ENCODE measurements at places on chromosomes 12 and 14.

- DNase-seq, result no peak
Measured at GRCh38 chr12:132948146-132949066, 7.7 kb downstream of the ZNF605 start.

DNA sequence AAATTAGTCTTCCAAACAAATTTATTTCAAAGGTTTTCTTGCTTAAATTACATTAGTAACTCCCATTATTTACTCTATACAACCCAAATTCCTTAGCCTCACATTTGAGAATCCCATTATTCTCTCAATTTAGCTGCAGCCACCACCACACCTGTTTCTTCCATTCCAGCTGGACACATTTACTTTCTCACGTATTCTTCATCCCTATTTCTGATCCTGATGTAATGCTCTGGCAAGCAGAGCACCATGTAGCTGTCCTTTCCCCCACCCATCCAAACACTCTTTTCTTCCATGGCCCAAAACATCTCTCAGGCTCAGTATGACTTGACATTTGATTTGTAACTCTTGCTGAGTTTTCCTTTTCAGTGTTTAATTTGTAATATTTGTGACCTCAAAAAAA, 240.2 kb upstream of the CLEC14A start:
- DNase-seq, result no peak

DNA sequence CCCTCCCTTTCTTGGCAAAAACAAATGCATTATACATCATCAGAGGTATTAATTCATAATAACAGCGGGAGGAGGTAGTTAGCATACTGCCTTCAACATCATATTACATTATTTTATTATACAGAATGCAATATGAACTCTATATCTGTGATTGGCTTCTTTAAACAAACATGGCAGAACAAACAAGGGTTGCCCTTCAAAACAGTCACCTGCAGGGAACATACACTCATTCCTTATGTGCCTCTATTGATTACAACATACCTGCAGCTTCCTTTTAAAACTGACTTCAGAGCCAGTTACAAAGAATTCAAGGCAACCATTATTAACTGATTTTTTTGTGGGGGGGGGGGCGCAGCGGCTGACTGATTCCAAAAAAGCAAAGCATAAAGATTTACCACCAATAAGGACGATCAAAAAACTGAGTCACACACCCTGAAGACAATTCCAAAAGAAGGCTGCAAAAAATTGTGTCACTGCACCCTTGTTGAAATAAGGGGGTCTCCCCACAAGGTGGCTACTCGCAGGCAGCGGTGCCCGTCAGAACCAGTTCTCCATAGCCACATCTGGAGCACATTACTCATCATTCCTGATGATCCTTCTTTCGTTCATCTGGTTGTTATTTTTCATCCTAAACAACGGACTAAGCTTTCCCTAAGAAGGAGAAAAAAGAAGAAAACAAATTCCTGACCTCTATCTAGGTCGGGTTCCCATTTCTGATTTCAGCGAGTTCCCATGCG, 51.8 kb downstream of the SMUG1 start:
- DNase-seq, result no peak

DNA sequence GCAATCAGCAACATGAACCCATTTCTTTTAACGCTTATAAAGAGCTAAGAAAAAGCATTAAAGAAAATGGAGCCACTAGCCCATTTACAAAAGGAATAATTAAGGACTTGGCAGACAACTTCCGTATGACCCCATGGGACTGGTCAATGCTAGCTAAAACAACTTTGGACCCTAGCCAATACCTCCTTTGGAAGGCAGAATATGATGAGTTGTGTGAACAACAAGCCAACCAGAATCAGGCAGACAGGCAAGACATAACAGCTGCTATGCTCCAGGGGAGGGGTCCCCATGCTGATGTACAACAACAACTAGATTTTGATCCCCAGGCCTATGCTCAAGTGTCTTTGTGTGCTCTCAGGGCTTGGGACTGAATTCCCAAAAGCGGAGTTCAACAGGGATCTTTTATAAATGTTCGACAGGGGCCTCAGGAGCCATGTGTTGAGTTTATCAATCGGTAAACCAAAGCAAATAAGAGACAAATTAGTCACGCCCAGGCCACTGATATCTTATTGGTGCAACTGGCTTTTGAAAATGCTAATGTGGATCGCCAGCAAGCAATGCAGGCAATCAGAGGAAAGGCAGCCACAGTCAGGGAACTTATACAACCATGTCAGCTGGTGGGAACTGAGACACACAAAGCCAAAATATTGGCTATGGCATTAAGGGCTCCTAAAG, 254.4 kb upstream of the DIO2 start:
- no peak for DNase-seq

DNA sequence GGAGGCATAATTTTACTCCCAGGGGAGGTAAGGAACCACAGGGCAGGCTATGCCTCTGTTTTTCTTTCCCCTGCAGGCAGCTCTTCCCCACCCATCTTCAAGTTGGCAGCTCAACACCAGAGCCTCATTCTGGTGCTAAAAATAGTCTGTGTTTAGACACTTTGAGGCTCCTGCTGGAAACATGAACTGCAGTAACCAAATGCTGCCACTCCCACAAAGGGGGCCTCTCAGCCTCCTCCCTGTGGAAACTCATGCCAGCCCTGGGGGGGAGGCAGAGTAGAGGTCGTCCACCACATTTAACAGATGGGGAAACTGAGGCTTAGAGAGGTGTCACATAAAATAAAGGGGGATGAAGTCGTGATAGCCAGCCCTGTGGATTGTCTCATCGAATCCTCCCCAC, 61.4 kb downstream of the WSCD2 start:
- DNase-seq, result no peak

- peak; percentile 38 for DNase-seq
Measured at GRCh38 chr12:45216230-45216982, 511 bp downstream of the ANO6 start.

DNA sequence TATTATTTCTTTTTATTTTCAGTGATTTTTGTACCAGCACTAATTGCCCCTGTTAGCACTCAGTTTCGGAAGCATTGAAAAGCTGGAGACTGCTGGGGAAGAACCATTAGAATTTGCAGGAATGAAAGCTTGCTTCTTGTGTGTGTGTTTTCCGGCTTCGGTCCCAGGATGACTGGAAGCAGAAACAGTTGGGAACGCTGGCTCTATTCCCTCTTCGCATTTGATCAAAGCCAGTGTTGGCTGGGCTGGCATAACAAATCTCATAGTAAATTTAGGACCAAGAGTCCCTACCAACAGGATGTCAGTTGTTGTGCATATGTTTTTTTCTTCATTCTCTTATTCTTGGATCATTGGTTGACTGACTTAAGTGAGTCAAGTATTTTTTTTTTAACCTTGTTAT, 53.6 kb upstream of the TRAF3 start:
- no peak for DNase-seq

- no peak for DNase-seq
Measured at GRCh38 chr12:74900232-74900631, 309.4 kb downstream of the KCNC2 start.

- DNase-seq, result no peak
Measured at GRCh38 chr14:53640695-53641094, 315.9 kb downstream of the BMP4 start.

DNA sequence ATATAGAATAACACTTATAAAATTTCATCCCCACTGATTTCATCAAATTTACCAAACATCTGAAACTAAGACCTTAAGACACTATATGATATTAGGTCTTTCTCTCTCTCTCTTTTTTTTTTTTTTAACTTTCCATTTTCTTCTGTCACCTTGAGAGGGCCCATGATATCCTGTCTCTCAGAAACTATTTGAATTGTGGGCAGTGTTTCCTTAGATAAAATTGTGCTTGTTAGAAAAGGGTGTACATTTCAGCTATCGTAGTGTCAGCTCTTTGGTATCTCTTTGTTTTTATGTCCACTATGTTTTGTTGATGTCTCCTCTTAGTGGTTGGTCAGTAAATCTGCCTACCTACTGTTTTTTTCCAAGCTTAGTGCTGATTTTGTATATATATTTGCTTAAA, 23.8 kb downstream of the DNM1L start:
- DNase-seq, result no peak

GRCh38 chr14:67510121-67510520, 21.6 kb upstream of the TMEM229B start:
- no peak for DNase-seq

GRCh38 chr14:28774764-28775735, 8.5 kb downstream of the FOXG1 start:
- no peak for DNase-seq

GRCh38 chr12:3117591-3118015, 40.4 kb downstream of the TSPAN9 start:
- no peak for DNase-seq

DNA sequence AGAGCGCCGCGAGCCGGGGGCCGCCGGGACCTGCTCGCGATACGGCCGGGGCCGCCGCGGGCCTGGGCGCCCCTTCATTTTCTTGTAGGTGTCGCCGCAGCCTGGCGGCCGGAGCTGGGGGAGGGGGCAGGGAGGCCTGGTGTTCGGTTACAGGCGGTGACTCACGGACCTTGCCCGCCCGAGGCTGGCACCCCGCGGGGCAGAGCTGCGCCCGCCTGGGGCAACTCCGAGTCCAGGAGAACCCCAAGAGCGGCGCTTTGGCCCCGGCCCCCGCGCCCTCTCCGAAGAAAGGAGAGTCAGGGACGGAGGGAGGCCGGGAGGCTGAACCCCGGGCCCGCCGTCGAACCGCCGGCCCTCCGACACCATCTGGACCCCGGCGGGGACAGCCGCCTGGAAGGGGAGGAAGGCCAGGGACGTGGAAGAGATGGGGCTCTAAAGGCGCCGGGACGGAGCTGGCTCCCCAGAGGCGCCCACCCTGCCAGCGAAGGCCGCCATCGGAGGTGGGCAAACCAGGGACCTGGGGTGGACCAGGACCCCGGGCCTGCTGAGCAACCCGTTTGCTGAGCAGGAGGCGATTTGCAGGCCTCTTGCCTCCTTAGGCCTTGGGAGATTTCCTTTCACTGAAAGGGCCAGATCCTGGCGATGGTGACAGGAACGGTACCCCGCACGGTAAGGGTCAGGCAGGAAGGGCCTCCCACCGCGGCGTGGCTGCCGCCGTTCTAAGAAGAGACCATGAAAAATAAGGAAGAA, 843 bp upstream of the NUAK1 start:
- peak; percentile 49 for DNase-seq

DNA sequence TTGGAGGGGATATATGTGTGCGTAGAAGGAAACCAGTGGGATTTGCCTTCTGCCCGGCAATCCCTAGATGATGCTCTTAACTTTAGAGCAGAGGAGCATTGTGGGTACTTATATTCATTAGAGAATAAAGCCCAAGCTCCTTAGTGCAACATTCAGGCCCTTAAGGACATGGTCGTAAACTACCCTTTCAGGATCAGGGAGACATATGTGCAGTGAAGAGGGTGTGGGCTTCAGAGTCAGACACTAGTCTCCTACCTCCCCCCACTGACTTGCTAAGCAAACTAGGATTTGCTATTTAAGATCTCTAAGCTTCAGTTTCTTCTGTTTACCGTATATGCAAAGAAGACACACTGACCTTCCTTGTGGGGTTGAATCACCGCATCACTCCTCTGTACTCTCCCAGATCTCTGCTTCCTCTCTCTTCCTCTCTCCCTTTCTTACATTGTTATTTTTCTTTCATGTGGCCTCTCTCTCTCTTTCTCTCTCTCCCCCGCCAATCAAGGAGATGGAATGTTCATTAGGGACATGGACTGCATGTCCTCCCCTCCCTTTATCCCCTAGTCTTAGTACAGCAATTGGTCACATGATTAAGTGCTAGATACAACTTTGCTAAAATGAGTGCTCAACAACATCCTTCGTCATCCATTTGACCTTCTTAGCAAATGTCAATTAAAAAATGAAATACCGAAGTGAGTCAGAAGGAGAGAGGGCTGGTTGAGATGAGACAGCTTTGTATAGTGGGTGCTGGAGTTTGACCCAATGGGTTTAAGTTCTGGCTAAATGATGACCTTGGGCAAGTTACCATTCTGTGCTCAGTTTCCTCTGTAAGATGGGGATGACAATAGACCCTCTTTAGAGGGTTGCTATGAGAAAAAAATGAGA, 91.7 kb downstream of the TMX1 start:
- DNase-seq, result no peak

GRCh38 chr14:61477712-61478462, 156.5 kb downstream of the PRKCH start:
- no peak for DNase-seq

DNA sequence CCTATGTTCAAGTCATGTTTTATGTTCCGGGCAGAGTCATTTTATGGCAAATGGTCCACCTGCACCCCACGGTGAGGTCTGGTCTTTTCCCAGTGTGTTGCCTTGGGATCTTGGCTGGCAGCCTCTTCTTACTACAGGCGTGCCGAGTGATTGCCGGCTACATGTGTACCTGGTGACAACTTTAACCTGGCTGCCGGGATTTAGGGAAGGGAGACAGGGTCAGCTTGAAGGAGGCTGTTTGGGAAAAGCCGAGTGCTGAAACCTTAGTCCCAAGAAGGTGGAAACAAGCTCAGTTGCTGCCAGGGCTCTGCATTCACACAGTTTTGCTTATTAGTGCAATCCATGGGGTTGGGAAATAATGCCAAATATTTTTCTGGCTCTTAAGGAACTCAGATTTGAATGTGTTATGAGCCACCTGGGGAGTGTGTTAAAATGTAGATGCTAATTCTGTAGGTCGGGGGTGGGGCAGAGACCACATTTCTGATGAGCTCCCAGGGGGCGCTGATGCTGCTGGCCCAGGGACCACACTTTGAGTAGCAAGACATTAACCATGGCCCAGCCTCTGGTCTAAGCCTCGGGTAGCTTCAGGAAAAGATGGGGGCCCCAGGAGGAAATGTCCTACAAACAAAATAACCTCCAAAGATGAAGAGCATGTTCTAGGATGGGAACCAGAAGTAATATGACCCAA, 179.6 kb downstream of the TBX5 start:
- DNase-seq, result no peak

DNA sequence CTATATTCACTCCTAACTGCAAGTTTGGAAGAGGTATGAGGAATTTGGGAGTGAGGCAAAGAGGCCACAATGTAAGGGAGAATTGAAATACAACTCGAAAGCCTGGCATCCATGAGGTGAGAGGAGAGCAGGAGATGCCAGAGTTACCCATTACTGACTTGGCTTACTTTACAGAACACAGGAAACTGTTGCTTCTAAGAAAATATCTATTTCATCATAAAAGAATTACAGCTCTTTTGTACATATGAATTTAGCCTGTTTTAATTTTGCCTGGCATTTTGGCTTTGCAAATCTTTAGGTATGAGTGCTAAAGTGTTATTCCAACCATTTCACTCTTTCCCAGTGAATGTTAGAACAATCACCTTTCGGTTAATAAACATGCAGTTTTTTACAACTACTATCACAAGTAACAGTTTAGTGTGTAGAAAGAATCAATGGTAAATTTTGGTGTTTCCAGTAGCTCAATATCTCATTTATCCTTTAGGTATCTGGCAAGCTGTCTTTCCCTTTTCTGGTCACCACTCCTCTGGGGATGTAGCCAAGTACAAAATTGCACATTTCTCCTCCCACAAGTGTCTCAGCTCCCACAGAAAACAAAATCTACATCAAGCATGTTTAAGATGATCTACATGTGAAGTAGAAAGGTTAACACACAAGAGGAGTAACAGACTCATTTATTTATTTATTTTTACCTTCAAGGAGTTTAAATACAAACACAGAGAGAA, 196.6 kb upstream of the DCN start:
- DNase-seq, result no peak

DNA sequence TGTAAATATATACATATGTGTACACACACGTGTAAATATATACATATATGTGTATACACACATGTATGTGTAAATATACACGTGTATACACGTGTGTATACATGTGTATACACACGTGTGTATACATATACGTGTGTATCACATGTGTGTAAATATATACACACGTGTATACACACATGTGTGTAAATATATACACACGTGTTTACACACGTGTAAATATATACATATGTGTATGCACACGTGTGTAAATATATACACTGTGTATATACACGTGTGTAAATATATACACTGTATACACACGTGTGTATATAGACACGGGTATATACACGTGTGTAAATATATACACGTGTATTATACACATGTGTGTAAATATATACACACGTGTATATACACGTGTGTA, 71.7 kb downstream of the RPAP3 start:
- no peak for DNase-seq
